ENCODE measurements at places on chromosomes 12 and 14.

DNA sequence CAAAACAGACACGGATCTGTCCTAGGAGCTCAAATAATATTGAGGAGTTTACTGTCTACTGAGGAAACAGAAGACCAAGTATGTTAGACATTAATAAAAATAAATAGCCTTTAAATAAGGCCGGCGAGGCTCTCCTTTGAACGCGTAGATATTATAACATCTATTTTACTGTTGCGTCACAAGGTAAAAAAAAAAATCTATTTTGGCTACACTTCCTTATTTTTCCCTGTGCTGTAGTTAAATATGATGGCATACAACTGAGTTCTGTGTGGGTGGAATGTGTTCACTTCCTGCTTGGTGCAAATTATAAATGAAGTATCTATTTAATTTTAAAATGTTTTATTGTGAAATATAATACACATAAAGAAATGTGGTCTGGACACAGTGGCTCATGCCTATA is 17.2 kb upstream of the RAD52 start:
- DNase-seq = no peak

- no peak for DNase-seq
Observed at GRCh38 chr12:99954724-99955123, 30.0 kb downstream of the ANKS1B start.

GRCh38 chr12:128918481-128919260 is 65.4 kb downstream of the GLT1D1 start:
- no peak for DNase-seq

DNA sequence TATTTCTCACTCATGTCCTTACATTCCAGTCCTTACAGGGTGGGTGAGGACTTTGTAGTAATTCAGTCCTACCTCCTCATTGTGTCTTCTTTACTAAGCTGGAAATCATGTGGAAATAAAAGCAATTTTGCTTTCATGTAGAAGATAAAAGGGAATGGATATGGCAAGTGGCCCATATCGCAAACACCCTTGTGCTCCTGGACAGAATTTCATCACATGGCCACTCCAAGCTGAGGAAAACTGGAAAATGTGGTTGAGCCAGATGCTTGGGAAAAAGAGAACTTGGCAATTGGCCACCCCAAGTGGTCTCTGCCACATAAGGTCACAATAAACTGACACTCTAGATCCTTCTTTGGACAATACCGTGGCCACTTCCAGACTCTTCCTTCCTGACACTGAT is 64.2 kb upstream of the IFNG-AS1 start:
- DNase-seq = no peak

- no peak for DNase-seq
Observed at GRCh38 chr12:48219631-48220030, 16.5 kb upstream of the OR10AD1 start.

DNA sequence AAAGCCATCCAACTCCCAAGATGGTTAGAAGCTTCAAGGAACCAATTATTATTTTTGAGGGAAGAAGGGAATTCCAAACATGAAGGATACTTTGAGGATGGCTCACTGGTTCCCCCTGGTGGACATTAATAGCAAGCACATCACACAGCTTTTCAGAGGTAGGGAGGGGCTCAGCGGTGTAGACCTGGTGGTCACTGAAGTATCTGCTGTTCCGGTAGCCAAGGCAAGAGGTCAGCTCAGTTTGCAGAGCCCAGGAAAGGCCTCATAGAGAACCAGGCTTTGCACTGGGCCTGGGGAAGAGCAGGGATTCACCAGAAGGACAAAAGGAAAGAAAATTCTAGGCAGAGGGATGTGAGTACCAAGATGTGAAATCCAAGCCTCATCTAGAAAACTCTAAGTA is 118.7 kb downstream of the KSR2 start:
- no peak for DNase-seq

- no peak for DNase-seq
Observed at GRCh38 chr12:111185889-111186227, 183.0 kb downstream of the PHETA1 start.

GRCh38 chr12:62522984-62523383 is 56.4 kb downstream of the MON2 start:
- DNase-seq = no peak

DNA sequence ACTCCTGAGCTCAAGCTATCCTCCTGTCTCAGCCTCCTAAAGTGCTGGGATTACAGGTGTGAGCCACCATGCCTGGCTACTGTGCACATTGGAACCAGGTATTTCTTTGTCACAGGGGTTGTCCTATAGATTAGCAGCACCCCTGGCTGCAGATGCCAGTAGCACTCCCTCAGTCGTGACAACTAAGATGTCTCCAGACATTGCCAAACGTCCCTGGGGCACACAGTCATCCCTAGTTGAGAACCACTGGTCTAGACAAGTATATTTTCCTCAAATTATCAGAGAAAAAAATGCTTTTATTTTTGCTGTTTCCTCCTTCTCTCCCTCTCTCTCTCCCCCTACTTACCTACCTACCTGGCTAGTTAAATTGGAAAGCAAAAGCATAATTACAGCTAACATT is 17.9 kb upstream of the P2RX7 start:
- no peak for DNase-seq

GRCh38 chr12:47849261-47849660 is 29.6 kb upstream of the HDAC7 start:
- DNase-seq = no peak

DNA sequence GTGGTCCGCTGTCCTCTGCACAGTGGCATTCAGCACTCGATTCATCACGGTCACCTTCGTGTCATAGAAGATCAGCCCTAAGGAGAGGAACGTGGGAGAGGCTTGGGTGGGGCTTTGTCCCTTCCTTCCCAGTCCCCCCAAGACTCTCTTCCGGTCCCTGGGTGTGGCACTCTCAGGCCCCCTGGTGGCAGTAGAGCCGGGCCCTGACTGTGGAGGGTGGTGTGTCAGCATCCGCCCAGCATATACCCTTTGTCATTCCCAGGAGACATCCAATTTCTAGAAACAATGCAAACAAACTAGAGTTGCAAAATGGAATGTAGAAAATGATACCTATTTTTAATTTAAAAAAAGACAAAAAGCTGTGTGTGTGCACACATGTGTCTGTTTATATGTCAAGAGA is 45.0 kb downstream of the TRAFD1 start:
- DNase-seq = no peak

GRCh38 chr12:2806700-2807099 is 5.8 kb upstream of the ITFG2 start:
- DNase-seq = no peak

- no peak for DNase-seq
Observed at GRCh38 chr12:110677206-110677911, 11.6 kb downstream of the HVCN1 start.

GRCh38 chr14:65287264-65288131 is 125.0 kb upstream of the FUT8 start:
- DNase-seq = no peak

DNA sequence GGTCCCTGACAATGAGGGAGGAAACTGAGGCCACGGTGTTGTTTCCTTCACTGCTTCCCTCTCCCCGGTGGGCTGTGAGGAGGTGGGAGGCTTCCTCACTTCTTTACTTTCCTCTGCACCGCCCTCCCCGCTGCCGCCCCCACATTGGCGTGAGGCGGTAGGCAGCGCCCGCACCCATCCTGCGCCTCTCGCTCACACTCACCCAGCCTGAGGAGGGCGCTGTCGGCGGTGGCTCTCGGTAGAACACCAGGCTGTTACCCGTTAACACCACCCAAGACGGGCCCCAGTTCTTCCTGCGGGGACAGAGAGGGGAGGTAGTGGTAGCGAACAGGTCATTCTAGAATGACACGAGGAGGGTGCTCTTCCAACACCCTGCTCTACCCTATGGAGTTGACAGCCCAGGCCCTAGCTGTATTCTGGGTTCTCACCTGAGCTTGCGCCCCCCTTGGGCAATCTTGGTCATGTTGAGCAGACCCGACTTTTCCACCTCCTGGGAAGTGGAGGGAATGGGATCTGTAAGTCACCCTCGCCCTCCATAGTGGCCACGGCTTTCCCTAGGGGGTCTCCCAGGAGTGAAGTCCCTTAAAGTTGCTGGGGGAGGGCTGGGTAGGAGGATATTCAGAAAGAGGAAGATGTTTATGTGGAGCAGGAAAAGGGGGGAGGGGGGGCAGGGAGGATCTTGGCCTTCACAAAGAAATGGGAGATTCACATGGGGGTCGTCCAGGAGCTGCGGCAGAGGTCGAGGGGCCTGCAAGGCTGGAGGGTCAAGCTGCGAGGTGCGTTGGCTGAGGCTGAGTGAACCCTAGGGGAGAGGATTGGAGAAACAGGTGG is 3.3 kb downstream of the ARHGAP9 start:
- DNase-seq = peak; percentile 61

GRCh38 chr14:104264495-104265265 is 126.3 kb downstream of the KIF26A start:
- peak; percentile 45 for DNase-seq

GRCh38 chr12:65430571-65431306 is 152.3 kb downstream of the MSRB3 start:
- no peak for DNase-seq

DNA sequence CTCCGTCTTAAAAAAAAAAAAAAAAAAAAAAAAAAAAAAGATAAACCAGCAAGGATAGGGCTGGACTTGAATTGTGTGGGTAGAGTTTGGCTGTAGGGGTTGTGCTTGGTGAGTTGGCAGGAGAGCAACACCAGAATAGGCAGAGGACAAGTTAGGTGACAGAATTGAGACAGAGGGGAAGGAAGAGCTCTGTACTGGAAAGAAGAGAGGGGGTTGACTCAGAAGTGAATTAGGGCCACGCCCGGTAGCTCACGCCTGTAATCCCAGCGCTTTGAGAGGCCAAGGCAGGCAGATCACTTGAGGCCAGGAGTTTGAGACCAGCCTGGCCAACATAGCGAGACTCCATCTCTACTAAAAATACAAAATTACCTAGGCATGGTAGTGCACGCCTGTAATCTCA is 6.1 kb upstream of the TMEM30B start:
- DNase-seq = no peak

GRCh38 chr12:15088105-15088504 is 115.3 kb downstream of the PDE6H start:
- DNase-seq = no peak

GRCh38 chr12:104964167-104964855 is 6.2 kb upstream of the SLC41A2 start:
- no peak for DNase-seq

GRCh38 chr12:14310866-14311265 is 54.6 kb upstream of the ATF7IP start:
- DNase-seq = no peak

DNA sequence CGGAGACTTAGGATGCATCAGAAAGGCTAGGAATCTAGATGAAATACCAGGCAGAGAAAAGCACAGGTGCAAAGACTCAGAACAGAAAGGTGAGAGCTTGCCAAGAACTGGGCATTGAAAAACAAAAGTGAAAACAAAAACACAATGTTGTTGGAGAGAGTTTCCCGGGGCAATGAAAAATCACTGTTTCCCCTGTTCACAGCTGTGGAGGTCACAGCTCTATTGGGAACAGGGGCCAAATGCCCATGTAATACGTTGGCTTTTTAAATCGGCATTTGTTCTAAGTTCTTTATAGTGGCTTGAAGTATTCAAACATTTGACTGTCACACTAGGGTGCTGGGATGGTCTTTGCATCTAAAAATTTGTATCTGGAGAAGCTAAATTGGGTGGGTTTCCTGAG is 108.3 kb downstream of the SLC15A4 start:
- DNase-seq = no peak

DNA sequence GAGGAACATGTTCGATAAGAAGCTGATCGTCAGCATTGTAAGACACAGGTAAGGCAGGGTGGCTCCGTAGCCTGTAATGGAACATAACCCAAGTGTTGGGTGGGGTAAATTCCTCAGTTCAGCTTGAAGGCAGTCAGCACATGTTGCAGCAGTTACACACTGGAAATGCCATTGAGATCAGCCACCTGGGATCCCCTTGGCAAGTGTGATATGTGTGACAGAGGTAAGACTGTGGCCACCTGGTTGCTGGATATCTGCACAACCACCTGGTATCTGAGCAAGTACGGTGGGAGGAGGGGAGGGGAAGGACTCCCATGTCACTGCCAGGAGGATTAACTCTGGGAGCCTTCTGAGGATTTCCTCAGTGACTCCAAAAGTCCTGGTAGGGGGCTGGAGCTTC is 158.0 kb upstream of the CAND1 start:
- no peak for DNase-seq

Data from pancreas (tissue), 10 donors.